ENCODE measurements at places on chromosomes 12 and 14. TPM values are rescaled to one million over a fixed set of nuclear protein-coding genes. Genes with fewer than 3 reads are reported as not detected.

- DNase-seq, result no peak
Measured at GRCh38 chr14:55514819-55515490, 65.1 kb upstream of the KTN1 start.

Gene PRH2
- not detected for total RNA-seq

Gene NPAS3
- 0.46 TPM for total RNA-seq

- DNase-seq, result no peak
Measured at GRCh38 chr12:88235183-88235833, 93.2 kb downstream of the TMTC3 start.

DNA sequence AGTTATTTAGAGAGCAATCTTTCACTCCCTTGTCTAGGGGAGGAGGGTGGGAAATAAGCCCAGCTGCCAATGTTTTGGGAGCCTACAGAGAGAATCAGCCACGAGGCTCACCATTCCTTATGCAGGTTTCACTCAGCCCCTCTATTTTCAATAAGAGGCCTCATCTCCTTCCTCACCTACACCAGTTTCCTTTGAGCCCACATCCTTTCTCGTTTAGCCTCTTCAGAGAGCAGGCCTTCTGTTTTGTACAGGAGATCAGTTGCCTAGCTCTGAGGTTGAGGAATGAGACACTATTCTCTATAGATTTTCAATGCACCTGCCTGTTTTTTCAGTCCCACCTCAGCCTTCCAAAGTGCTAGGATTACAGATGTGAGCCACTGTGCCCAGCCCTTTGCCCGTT lies 17.9 kb downstream of the SNAPC1 start:
- DNase-seq, result no peak

DNA sequence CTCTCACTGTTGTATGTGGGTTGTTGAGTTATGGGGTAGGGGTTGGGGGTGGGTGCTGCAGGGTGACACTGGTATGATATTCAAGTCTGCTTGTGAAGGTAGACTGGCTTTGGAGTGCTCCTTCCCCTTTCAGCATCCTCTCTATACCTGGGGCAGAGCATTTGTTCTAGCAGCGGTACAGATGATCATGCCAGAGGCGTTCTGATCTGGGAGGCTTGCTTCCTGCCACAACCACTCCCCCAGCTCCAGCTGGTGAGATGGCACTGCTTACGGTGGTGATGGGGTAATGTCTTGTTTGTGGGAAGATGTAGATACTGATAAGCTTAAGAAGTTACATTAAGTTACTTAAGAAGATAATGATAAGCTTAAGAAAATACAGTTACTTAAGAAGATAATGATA lies 131.8 kb downstream of the ERC1 start:
- DNase-seq, result no peak

GRCh38 chr14:90987140-90987539 lies 73.3 kb downstream of the RPS6KA5 start:
- DNase-seq, result no peak

GRCh38 chr14:64114166-64114565 lies 180.0 kb downstream of the ESR2 start:
- DNase-seq, result peak; percentile 37

Gene ESRRB
- total RNA-seq, result 0.15 TPM

Gene AKAP5
- total RNA-seq, result 1.8 TPM

Gene POMT2
- total RNA-seq, result 14.0 TPM

DNA sequence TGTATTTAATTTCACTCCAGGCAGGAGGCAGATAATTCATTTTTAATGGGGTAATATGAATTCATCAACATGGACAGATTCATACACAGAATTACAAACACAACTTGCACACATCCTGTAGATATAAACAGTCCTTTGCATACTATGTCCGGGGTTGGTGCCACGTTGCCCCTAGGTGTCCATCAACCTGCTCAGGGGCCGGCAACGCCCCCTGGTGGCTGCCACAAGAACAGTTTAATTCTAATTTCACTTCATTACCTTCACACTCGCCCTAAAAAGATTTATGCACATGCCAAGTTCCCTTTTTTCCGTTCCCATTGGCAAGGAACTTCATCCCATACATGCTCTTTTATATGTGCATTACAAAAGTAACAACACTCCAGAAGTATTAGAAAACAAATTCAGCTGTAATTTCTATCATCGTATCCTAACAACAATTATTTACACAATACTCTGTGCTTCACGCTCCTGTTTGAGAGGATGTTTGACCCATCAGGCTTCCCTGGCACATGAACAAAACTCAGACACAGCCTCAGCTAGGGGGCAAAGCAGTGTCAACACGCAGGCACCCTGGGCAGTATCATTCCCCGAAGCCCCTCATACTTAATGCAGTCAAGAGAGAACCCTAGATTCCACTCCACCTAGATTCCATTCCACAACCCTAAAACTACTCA lies 15.5 kb downstream of the MANSC1 start:
- peak; percentile 78 for DNase-seq
